ENCODE measurements at places on chromosomes 1 and 21.
A peak's percentile ranks its signal among the peaks of the same experiment; 100 is the strongest.

DNA sequence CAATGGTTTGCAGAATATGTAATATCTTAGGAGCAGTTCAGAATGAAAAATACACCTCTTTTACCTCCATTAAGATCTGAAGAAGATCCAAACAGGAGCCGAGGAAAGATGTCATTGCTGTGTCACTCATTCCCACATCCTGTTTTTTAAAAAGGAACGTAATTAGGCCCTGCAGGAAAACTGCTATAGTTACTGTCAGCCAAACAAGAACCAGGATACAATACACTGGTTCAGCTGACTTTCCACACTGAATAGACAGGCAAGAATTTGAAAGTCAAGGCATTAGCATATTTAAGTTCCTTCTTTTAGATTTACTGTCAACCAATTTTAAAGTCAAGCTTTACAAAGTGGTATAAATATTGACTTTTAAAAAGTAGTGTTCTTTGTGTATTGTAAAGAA is 63.8 kb downstream of the IARS2 start:
- DNase-seq: no peak

DNA sequence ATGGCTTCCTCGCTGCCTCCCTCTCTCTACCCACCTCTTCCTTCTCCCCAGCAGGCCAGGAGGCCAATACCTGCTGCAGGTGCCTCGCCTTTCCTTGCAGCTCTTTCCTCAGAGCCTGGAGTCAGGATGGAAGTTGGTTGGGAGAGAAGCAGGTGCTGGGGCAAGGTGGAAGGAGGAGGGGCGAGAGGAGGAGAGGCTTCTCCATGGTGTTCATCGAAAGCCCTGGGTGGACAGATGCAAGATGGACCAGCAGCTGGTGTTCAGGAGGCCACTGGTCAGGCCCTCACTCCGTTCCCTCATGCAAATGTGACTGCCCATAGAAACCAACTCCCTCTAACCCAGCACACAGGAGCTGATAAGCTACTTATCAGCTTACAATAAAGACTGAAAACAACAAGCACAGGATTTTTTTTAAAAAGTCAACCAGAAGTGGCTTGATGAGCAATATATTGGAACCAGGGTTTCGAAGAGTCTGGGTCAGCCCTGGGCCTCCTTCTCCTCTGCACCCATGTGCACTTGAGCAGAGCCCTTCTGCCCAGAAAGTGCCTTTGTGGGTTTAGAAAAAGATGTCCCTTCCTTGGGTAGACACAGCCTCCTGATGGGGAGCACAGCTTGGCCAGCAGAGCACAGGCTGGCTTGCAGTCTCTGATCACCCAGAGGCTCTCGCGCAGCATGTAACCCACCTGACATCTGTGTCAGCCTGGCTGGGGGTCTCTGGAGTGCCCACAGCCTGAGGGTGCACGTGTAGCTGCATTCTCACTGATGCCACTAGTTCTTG is 16.6 kb upstream of the GSTM4 start:
- DNase-seq: no peak

GRCh38 chr1:202274611-202275010 is 67.1 kb downstream of the UBE2T start:
- DNase-seq: no peak

- no peak for DNase-seq
Measured at GRCh38 chr1:169460191-169460833, 25.4 kb downstream of the SLC19A2 start.

DNA sequence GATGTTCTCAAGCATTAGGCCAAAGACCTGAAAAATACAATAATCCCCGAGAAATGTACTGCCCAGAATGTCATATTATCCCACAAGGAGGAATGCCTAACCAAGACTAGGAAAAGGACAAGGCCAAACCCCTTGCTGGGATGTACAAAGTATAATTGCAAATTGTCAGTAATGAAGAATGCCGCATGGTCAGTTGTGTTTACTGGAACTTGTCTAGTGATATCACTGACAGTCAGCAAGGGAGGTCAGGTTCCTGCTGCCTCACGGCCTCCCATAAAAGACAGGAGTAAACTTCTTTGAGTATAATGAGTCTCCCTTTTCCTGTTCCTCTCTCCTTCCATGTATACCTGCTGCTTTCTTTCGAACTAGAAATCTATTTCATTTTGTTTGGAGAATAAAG is 222.8 kb downstream of the RHOU start:
- DNase-seq: no peak

DNA sequence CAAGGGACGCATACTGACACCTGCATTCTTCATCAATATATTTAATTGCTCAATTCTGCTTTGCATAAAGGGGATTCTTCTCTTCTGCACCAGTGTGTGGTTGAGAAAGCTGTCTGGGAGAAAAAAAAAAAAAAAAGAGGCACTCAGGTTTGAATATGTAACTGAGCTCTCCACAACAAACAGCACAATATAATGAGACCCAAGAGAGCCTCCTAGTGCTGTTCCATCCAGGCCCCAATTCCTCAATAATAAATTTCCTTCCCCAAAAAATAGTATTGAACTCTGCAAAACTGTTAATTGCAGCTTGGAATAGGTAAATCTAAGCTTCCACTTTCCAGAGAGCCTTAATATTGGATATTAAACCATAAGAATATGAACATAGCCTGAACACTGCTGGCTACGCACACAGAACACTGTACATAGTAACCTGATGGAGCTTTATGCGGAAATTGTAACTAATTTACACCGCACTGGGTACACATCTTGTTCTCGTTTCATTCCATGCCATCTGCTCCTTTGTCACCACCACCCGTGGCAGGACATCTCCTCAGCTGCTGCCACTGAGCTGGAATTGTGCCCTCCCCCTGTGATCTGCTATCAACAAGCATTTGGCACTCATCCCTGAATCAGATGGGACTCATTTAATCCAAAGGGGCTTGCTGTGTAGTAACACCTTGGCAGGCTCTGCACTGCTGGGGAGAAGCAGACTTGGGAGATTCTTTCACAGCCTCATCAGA is 272.0 kb downstream of the HHIPL2 start:
- DNase-seq: no peak

DNA sequence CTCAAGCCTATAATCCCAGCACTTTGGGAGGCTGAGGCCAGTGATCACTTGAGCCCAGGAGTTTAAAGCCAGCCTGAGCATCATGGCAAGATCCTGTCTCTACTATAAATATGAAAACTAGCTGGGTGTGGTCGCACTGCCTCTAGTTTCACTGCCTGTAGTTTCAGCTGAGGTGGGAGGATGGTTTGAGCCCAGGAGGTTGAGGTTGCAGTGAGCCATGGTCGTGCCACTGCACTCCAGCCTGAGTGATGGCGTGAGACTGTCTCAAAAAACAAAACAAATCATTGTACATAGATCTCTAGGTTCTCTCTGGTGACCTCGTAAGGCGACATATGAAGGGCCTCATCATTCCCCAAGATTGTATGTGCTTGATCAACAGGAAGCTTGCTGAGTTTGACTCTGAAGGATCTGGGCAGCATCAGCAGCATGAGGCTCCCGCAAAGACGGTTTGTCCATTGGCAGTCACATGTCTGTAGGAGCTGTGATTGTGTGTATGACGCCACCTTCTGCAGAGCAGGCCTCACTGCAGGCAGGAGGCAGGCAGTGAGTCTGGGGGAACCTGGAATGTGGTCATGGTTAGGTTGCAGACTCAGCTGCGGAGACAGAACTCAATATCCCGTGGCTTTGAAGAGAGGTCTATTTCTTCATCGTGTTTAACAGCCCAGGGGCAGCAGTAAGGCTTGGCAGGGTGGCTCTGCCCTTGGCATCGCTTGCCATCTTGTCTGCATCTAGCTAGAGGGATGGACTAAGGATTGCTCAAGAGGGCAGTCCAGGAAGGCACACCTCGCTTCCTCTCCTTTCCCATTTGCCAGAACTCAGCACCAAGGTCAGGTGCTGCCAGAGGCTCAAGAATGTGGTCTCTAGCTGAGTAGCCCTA is 14.0 kb downstream of the ATP5PO start:
- DNase-seq: peak; percentile 72

DNA sequence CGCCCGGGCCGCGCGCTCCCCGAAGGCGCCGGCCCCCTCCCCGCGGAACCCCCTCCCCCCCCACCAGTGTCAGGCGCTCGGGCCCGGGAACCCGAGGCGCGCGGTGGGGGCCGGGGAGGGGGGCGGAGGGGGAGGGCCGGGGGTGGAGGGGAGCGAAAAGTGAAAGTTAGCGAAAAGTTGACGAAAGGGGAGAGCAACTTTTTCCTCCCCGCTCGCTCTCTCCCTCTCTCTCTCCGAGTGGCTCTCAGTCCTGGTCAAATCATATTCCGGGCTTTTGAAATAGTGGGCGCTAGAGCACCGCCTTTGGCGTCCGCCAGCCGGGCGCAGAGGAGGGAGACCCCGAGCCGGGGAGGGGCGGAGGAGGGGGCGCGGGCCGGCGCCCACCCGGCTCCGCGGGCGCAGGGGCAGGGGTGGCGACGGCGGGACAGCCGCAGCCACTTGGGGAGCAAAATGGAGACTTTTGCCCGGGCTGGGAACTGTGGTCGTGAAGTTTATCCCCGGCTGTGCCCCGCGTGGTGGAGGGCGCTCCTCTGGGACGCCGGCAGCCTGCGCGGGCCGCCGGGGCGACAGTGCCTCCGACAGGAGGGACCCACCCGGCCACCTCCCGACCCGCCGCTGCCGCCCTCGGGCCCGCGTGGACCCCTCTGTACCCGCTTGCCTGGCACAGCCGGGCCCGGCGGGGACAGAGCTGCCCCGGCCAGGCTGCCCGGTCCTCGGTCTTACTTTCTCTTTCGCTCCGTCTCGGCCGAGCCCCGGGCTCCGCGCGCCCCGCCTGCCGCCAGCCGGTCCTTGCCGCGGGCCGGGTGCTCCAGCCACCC is 697 bp downstream of the PRDM16 start:
- DNase-seq: peak; percentile 84

- DNase-seq: no peak
Measured at GRCh38 chr1:59125154-59125553, 171.7 kb upstream of the FGGY start.

GRCh38 chr1:227903061-227903521 is 44.6 kb downstream of the WNT9A start:
- no peak for DNase-seq

DNA sequence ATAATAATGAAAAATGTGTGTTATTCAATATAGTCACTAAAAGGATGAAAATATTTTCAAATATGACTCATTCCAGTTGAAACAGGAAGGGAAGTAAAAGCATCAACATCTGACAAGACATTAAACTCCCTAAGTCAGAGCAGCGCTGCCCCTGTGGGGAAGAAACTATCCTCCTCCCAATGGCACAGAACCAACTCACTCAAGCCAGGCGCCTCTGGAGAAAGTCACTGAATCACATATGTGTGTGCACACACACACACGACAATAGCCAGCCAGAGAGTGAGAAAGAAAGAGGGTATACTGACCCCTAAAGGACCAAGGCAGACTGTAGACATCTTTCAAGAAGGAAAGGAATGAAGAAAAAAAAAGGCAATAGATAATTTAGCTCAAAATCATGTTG is 126.9 kb downstream of the SETD4 start:
- peak; percentile 82 for DNase-seq

DNA sequence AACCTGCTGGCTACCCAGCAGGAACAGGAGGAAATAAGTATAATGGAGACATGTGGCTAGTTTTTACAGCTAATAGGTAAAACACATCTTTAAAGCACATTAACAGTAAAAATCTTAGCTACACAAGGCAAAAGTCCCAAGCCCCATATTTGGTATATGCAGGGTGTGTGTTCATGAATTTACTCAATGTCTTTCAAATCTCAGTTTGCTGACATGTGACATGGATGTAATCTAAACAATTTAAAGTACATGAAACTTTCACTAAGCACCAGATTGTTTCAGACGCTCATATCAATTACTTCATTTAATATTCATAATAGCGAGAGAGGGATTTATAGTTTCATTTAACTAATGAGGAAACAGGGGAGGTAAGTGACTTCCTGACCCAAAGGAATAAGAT is 3.9 kb downstream of the TACSTD2 start:
- DNase-seq: no peak

- no peak for DNase-seq
Measured at GRCh38 chr1:169802888-169803287, 8.2 kb upstream of the METTL18 start.

DNA sequence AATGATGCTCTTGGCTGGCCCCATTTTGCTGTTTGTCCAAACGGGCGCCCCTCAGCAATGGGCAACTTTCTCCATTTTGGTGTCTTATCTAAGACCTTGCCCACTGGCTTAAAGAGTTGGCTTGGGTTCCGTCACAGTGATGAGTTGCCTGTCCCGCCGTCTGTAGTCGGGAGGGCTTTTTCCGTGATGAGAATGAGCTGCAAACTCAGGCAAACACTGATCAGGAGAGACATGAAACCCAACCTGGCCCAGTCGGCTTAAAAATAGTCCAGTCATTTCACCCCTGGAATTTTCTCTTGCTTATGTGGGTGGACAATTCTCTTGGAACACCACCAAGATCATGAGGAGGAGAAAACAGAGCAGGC is 79.3 kb downstream of the ST6GALNAC3 start:
- no peak for DNase-seq

DNA sequence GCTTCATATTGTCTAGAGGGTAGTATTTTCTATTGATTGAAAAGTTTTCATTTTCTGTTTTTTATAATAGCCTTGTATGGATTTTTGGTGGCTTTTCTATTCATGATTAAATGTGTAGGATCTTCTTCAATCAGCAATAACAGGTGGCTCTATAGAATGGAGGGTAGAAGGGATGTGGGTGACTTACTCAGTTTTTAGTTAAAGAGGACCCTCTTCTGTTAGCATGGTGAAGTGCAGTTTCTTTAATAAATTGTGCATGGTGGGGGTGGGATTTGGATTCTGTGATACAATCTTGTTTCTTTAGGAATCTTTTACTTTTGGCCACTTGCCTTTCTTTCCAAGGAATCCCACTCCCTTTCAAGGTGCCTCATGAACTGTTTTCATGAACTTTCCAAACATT is 64.7 kb downstream of the SLC35A3 start:
- no peak for DNase-seq

DNA sequence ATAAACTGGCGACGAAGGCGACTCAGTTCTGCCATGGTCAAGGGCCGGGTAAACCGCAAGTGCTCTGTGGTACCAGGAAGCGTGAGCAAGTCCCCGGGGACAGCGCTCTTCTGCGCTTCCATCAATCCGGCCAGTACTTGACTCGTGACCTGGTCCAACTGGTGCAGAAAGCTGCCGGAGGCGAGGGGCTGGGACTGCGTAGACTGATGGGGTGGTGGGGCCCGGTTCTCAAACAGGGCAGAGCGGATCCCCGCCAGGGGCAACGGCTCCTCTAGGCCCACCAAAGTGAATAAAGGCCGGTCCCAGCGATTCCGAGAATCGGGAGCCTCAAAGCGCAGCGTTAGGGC is 852 bp downstream of the KTI12 start:
- DNase-seq: peak; percentile 54

GRCh38 chr1:109214695-109215623 is 1.2 kb downstream of the SARS1 start:
- peak; percentile 80 for DNase-seq
